ENCODE measurements at places on chromosomes 12 and 14.

DNA sequence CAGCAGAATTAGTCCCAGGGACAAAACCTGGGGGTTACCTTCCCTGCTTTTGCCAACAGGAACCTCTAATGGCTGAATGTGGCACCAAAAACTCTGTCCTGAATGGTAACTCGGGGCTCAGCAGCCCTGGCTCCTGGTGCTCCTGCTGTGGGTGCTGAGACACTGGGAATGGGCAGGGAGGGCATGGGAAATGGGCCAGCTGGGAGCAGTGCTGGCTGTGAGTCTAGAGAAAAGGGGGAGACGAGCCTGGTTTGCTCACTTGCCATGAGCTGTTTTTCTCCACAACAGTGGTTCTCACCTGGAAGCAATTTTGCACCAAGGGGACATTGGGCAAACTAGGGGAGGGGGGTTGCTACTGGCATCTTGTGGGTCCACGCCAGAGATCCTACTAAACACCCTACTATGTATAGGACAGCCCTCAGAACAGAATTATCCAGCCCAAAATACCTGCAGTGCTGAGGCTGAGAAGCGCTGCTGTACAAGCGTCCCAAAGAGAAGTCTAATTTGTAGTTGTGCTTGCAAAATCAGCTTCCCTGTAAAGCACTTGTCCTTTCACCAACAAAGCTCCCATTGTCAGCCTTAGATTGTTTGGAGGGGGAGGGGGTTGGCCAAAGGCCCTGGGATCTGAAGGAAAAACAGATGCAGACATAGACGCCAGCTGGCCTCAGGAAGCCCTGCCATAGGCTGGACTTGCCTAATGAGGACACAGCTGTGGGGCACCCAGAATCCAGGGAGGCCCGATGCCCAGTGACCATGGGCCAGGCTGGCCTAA lies 3.6 kb downstream of the LRRC74A start:
- no peak for DNase-seq

DNA sequence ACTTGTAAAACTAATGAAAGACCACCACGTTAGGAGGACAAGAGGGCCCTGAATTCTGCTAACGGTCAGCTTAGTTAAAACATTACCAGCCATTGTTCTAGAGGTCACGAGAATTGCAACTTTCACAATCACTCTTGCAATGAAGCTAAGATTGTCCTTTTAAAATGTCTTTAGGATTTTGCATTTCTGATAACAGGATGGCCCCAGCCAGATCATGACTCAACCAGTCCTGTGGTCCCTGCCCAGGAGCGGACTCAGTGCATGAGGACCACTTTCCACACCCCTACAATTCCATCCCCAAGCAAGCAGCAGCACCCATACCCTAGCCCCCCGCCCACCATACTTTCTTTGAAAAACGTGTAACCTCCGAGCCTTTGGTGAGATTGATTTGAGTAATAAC lies 28.7 kb downstream of the HSP90AA1 start:
- no peak for DNase-seq

DNA sequence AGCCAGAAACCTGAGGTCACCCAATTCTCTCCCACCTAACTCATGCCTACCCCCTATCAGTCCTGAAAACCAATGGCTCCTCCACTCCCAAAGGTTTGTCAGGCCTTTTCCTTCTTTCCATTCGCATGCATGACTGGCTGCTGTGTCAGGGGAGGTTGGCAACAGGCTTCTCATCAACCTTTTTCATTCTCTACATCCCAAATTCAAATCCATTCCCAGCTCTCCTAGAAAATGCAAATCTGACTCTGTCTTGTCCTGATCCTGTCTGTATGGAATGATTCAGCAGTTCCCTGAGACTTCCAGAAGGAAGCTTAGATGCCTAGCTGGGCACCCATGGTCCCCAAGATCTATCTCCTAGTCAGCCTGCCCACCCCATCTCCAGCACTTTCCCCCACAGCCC lies 5.0 kb upstream of the CTDSP2 start:
- no peak for DNase-seq

DNA sequence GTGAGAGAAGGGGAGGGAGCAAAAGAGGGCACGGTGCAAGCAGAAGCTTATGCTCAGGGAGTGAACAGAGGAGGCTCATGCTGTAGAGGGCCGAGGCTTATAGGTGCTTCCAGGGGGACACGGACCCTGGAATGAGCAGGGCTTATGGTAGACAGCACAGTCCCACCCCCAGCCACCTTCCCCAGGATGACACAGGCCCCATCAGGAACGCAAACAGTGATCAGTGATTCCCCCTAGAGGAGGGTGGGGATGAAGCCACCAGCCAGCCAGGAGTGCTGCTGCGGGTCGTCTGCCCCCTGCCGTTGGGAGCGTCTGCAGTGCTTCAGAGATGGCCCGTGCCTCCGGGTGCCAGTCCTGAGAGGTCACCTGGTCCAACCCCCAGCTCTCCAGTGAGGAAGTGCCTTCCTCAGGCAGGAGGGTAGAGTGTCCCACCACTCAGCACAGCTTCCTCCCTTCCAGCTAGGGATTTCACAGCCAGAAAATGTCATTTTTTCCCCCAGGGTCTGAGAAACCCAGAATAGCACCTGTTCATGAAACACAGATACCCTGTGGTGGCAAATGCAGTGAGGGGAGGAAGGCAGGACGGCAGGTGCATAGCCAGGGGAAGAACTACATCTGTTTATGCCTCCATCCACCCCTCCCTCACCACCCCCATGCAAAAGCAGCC lies 60.7 kb downstream of the SLC6A12 start:
- DNase-seq: peak; percentile 88

- no peak for DNase-seq
Measured at GRCh38 chr14:45247427-45247826, 5.6 kb downstream of the MIS18BP1 start.

- DNase-seq: peak; percentile 54
Measured at GRCh38 chr14:96103075-96103474, 63.9 kb downstream of the C14orf132 start.

DNA sequence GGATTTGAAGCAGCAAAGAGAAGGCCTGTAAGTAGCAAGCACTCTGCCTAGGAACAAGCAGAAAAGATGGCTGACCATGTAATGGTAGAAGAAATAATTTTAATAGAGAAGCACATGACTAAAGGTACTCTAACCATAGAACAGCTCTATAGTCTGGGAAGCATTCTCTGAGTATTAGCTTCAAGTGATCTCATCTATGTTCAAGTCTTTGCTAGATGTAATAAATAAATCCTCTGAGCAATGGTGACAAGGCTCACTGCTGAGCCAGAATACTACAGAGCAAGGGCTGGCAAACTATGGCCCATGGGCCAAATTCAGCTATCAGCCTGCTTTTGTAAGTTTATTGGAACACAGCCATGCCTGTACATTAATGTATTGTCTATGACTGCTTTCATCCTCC lies 84.8 kb downstream of the PEBP1 start:
- DNase-seq: no peak

GRCh38 chr14:104196461-104197140 lies 58.2 kb downstream of the KIF26A start:
- DNase-seq: peak; percentile 87

- no peak for DNase-seq
Measured at GRCh38 chr12:128581321-128581761, 242.4 kb downstream of the SLC15A4 start.

DNA sequence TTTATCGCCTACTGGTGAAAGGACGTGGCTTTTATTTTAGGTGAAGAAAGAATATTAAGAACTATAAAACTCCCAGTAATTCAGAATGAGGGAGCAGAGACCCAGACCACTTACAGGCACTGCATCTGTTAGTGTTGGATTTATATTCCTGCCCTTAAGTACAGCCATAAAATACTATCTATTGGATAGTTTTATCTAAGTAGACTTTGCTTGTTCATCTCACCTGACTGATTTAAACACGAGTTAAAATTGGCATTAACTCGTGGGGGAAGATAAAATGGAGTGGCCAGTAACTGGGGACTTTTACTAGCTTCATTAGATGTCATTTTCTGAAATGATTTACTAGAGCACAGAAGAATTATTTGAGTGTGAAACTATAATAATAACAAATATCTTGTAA lies 1377.5 kb upstream of the TMEM132C start:
- no peak for DNase-seq

GRCh38 chr12:13141686-13142085 lies 38.2 kb upstream of the GSG1 start:
- DNase-seq: no peak

- no peak for DNase-seq
Measured at GRCh38 chr14:55361190-55361589, 50.4 kb downstream of the ATG14 start.
